ENCODE measurements at places on chromosomes 2 and 18.
A peak's percentile ranks its signal among the peaks of the same experiment; 100 is the strongest.

DNA sequence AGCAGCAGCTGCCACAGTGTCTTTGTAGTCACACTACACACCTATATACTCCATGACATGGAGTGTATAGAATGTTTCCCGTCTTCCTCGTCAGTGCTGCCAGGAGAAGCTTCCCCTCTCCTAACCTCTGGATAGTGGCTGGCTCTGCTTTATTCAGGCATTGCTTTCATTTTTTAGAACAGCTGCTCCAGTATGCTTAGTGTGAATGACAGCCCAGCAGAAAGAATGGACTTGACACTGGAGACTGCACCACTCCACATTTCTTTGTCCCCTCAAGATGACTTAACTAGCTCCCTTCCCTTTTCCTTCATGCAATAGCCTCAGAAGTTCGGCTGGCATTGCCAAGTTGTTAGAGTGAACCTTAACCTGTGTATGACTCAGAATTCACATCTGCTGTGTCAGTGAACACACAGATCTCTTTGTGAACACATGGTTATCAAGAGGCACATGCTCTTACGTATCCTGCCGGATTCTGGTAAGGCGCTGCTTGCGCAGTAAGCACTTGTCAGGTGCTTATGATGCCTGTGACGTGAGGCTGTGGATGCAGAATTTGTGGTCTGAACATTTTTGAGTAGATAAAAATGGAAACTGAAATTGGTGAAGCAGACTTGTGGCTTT is 73.9 kb downstream of the NEDD4L start:
- DNase-seq = no peak

DNA sequence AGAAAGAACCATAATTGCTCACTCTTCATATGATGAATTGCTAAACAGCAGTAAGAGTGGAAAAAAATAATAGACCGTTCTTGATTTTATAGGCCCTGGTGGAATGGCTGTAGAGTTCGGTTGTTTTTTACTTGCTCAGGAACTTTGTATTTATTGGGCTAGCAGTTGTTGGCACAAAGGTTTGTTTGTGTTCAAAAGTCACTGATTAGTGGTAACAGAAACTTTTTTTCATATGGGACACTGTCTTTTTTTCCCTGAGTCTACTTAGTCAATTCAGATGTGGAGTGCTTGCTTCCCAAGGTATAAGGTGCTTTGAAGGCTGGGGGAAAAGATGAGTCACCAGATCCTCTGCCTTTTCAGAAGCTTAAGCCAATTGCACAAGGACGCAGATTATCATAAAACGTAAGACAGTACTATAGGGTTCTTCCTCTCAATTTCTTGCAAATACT is 25.8 kb downstream of the PHLPP1 start:
- no peak for DNase-seq

DNA sequence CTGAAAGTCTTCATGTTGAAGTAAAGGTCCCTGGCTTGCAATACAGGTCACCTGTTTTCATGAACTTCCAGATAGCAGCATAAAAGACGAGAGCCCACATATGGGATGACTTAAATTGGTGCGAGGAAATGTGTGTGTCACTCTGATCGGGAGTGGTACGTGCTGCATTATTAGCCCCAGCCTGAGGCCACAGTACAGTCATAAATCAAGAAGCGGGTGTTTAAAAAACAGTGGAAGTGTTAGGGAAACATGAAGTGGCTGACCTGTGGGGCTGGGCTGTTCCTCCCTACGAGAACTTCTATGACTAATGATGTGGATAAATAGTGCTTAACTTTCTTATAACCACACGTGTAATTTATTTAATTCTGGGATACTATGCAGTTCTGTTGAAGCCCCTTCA is 24.4 kb downstream of the RDH14 start:
- DNase-seq = no peak

GRCh38 chr18:56756966-56757365 is 105.8 kb downstream of the WDR7 start:
- no peak for DNase-seq

DNA sequence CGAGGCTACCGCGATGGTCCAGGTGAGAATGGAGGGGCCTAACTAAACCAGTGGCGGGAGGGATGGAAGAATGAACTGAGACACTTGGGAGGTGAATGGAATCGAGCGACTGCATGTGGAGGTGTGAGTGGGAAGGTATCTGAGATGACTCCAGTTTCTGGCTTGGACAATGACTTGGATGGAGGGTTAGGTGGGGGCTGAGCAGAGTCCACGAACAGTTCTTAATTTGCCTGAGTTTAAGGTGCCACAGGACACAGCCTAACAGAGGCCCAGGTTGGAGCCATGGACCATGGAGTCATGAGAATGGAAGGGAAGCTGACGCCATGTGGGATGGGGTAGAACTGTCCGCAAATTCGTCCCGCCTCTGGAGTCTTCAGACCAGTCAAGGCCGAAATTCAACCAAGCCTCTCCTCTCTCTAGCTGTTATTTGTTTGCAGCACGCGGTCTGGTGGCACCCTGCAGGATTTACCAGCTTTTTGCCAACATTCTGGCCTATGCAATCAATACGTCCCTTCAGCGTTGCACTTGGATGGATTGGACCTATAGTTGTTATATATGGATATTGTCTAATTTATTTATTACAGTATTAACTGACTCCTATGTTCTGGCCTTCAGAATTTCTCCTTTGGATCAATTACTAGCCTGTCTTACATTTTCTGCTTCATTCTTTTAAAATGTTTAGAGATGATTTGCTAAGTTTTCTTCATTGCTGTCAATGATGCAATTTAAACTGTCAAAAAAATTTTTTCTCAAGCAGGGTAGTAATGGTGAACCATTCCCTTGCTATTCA is 940 bp upstream of the BOLA3 start:
- DNase-seq = peak; percentile 27

- DNase-seq = no peak
Observed at GRCh38 chr18:57738078-57738477, 65.0 kb downstream of the ATP8B1 start.

- no peak for DNase-seq
Observed at GRCh38 chr2:224027070-224027469, 12.0 kb downstream of the SERPINE2 start.

GRCh38 chr2:135052997-135053474 is 944 bp downstream of the RAB3GAP1 start:
- no peak for DNase-seq

DNA sequence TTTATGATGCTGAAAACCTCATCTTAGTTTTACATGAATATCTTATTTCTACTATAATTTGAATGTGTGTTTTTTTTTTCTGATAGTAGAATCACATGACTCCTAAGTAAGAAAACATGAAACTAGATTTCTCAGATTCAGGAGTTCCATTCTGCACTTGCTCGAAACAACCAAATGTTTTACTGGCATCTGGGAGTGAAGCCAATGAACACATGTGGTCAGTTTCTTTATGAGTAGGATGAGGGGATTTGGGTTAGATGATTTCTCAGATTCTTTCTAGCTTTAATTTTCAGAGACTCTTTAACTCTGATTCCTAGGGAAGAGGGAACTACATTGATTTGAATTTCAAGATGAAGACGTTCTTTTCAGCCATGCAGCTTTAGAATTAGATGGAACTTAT is 225.0 kb upstream of the NT5C1B start:
- no peak for DNase-seq

- no peak for DNase-seq
Observed at GRCh38 chr2:203354966-203355365, 26.8 kb downstream of the ABI2 start.

DNA sequence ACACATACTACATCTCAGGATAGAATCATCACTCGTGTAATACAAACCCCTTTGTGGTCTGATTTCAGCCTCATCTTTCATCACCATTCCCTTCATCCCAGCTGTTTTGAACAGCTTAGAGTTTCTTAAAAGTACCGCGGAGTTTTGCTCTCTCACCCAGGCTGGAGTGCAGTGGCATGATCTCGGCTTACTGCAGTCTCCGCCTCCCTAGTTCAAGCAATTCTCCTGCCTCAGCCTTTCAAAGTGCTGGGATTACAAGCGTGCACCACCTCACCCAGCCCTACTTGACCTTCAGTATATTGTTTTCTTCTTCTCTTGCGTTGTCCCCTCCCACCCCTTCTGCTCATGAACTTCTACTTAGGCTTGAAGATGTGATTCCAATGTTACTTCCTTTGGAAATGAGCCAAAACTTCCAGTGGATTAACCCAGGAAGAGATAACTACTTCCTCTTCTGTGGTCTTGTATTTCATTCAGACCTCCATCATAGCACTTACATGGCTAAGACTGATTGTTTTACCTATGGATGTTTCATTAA is 15.8 kb downstream of the ERLEC1 start:
- no peak for DNase-seq

GRCh38 chr2:16818203-16818556 is 152.5 kb upstream of the CYRIA start:
- DNase-seq = no peak

GRCh38 chr18:69480460-69480859 is 79.8 kb downstream of the DOK6 start:
- no peak for DNase-seq

DNA sequence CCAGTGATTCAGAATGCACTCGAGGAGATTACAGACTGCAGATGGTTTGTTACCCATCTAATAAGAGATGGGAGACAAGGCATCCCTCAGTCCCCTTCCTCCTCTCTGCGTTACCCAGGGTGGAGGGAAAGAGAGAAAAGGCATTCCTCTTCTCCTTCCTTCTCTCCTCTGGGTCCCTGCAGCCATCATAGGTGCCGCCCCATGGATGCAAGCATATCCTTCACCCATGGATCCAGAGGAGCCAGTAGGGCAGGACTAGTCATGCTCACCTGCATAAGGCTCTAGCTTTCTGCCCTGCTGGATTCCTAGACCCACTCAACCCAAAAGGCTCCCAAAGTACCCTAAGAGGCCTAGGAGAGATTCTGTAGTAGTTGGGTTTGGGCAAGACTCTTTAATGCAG is 20.4 kb downstream of the CMPK2 start:
- no peak for DNase-seq

DNA sequence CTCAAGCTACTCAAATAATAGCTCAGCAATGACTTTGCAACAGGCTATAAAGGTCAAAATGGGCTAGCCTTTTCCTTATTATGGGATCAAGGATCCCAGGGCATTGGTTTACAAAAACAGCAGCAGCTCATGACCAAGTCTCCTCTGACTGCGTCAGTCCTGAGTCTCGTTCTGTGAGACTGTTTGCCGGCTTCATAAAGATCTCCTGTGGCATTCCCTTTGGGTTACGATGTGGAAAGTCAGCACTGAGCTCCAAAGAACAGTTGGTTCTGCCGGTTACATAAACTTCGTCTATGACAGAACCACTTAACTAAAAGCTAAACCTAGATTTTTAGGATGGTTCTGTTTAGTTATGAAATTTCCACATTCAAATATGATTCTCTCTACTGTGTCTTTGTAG is 674.9 kb downstream of the ZEB2 start:
- DNase-seq = no peak

DNA sequence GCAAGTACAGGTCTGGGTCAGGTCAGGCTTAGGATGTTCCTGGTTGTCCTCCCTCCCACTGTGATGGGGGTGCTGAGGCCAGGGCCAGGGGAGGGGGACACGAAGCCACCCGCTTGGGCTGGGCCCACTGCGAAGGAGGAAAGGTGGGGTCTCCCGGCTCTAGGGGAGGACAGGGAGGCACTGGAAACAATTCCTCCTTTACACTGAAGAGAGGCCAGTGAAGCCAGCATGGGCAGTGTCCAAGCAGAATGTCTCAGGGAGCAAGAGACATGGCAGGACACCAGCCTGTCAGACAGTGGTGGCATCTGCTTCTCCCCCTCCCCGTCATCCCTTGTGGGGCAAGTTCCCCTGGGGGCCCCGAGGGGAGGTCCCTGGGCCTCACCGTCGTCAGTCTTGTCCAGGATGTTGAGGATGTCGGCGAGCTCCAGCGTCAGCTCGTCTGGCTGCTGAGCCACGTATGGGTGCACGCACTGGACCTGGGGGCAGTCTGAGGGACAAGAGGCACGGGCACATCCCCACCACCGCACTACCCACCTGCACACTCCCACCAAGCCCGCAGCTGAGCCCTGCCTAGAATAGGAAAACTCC is 10.8 kb downstream of the SNORC start:
- no peak for DNase-seq

DNA sequence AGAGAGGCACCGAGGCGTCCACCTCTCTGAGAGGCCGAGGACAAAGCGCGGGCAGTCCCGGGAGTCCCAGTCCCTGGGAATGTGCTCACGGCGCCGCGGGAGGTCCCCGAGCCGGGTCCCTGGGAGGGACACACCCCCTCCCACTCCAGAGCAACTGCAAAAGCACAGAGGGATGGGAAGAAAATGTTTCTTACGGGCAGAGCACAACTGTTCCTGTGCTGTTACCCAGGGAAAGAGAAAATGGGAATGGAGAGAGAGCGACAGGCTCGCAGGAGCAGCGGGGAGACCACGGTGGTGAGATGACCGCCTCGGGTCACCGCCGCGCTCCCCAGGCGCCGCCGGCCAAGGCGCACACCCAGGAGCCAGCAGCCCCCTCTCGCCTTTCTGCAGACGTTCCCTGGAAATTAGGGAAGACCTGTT is 1.2 kb upstream of the BCL11A start:
- peak; percentile 19 for DNase-seq

- DNase-seq = no peak
Observed at GRCh38 chr18:56034949-56035348, 447.0 kb upstream of the TCF4 start.

GRCh38 chr2:161017780-161018470 is 142.3 kb upstream of the TANK start:
- no peak for DNase-seq

GRCh38 chr18:78238404-78239089 is 741.1 kb upstream of the SALL3 start:
- peak; percentile 55 for DNase-seq

DNA sequence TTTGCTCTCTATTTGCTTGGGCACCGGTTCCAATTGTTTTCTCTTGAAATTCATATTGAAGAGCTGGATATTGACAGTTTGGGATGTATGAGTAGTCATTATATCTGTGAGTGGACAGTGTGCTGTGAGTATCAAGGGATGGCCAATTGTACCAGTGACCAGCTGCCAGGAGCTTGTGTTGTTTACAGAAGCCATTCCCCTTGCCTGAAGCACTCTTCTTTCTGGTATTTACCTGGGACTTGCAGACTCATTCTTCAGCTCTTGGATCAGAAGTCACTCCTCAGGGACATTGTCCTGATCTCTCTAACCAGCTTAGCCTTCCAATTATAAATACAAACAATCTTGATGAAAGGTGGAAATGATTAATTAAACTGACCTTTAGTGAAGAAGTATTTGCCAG is 438.3 kb upstream of the LRATD1 start:
- peak; percentile 30 for DNase-seq

DNA sequence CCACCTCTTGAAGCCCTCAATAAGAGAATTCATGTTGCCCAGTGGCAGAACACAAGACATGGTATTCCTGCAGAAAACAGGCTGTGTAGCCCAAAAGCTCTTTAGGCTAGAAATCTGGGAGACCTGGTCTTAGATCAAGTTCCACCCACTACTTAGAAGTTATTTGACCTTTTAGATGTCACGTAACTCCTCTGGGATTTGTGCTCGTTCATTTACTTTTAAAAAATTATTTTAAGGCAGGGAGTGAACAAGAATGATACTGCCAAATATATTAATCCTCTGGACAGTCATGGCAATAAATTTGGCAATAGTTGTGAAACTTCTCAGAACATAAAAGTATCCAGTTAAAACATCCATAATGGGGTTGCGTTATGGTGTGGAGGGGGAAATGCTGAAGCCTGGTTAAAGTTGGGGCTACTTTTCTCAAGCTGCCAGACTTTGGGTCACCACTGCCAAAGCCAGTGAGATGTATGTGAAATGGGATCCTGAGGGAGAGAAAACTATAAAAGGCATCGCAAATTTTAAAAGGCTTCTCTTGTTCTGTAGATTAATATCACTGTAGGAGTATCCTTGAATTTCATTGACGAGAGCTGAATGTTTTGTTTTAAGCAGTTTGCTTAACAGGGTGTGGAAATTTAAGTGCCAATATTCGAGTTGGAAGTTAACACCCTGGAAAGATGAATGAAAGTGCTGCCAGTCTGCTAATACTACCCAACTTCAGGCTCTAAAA is 15.8 kb downstream of the DAPL1 start:
- no peak for DNase-seq

Data from NCI-H146 (cell line).